ENCODE measurements at places on chromosomes 11 and 22.

- DNase-seq: no peak
Observed at GRCh38 chr11:63553759-63554158, 9.4 kb downstream of the PLAAT2 start.

GRCh38 chr22:43396321-43396933, 15.4 kb upstream of the MPPED1 start:
- no peak for DNase-seq

DNA sequence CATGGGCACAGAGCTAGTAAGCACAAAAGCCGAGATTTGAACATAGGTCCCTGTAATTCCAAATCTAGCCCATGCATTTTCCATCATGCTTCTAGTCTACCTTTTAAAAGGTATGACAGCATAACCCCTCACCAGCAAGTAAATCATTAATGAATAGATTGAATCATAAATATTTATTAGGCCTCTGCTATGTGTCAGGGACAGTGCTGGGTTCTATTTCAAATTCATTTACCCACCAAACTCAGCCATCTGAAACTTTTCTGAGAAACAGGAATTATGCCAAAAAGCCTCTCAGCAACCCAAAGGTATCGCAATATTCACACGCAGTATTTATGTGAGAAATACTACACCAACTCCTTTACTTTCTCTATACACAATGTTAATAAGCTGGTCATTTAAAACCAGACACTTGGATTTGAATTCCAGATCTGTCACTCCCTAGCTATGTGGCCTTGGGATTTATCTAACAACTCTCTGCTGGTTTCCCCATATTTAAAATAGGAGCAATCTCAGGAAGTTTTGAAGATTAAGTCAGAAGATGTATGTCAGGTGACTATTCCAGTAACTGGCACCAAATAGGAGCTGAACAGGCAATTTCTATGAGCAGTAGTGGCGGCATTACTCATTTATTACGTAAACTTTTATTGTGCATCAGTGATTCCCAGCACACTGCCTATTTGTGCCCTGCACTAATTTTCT, 191.4 kb downstream of the TENM4 start:
- DNase-seq: no peak

DNA sequence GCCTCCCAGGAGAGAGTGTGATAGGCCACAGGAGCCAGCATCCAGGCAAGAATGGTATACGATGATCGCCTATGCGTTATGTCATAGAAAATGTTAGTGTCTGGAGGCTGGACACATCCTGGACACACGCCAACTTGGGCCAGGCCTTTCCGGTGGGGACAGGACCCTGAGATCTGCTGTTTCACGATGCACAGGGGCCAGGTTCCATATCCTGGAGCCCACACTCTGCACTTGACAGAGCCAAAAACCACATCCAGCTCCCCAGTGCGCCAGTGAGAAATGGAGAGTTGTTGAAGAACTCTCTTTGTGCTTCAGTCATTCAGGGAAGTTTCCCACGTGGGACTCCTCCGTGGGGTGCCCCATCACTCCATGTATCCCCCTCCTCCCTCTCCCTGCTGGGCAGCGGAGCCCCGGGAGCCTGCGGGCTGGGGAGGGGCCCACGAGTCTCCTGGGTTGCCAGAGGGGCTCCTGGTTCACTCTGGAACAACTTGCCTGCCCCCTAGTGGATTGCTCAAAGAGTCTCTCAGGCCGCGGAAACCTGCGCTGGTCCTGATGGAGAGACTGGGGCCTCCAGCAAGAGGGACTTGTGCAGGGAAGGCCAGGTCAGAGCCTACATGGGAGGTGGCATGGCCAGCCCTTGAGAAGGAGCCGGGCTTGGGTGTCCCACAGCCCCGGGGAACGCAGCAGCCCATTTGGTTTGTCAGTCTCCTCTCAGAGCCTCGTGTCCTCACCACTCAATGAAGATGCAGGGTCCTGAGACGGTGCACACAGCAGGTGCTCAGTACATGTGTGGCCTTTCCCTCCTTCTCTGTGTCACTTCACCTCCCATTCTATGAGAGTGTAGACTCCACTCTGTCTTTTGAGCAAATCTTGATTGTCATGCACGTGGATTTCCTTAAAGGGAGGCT, 10.2 kb upstream of the LRRC32 start:
- peak; percentile 53 for DNase-seq

DNA sequence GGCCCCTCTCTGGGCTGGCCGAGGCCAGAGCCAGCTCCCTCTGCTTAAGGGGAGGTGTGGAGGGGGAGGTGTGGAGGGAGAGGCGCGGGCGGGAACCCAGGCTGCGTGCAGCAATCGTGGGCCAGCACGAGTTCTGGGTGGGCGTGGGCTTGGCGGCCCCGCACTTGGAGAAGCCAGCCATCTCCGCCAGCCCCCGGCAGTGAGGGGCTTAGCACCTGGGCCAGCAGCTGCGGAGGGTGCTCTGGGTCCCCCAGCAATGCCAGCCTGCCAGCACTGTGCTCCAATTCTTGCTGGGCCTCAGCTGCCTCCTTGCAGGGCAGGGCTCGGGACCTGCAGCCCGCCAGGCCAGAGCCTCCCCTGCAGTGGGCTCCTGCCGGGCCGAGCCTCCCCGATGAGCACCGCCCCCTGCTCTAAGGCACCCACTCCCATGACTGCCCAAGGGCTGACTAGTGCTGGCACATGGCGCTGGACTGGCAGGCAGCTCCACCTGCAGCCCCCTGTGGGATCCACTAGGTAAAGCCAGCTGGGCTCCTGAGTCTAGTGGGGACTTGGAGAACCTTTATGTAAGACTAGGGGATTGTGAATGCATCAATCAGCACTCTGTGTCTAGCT, 96.7 kb upstream of the OR9G4 start:
- DNase-seq: no peak

DNA sequence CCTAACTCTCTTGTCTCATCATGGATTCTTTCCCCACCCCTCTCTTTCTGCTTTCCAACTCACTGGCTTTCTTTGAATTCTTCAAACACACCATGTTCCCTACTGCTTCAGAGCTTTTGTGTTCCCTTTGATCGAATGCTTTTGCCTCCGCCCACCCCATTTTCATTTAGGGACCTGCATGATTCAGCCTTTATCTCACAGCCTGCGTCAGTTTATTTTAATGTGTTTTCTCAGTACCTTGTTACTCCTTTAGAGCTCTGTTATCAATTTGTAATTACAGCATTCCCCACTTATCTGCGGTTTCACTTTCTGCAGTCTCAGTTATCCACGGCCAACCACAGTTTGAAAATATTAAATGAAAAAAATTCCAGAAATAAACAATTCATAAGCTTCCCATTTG, 451.3 kb downstream of the METTL15 start:
- DNase-seq: no peak

DNA sequence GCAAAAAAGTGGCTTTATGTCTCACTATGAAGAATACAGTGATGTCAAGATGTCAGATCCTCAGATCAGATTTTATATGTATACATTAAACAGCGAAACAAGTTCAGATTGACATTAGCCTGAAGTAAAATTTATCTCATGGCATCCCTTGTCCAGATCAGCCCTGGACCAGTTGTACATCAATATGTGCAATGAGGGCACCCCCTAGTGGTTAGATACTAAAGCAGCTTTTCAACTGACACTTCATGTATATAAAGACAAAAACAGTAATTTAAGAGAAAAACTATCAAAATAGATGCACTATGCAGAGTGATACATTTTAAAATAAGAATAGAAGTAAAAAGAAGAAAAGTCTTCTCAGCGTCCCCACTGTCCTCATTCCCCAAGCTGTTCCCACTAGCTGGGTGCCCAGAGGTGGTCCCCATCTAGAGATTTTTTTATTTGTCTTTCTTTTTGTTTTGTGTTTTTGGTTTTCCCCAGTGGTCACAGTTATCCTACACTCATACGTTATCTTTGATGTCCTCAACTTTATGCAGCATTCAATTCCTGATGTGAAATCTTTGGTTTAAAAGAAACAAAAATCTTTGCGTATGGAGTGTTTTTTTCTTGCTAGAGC, 2193.4 kb upstream of the RAG2 start:
- DNase-seq: peak; percentile 55

- DNase-seq: no peak
Observed at GRCh38 chr11:8793114-8793777, 110.7 kb downstream of the RPL27A start.

GRCh38 chr11:10990160-10990559, 132.3 kb upstream of the ZBED5 start:
- DNase-seq: no peak

DNA sequence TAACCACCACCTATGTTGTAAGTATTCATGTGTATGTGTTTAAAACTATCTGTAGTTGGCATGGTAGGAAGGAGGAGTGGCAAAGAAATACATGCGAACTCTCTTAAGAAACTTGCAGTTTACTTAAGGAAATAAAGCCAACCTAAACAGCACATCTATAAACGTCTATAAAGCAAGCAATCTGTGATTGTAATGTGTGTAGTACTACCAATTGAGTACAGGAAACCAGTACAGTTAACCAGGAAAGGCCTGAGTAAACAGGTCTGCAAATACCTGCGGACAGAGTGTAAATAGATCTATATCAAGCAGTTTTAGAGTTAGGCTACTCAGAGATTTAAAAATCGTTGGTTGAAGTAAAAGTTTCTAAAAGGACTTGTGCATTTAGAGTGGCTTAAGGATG, 59.5 kb upstream of the AMOTL1 start:
- no peak for DNase-seq

- DNase-seq: no peak
Observed at GRCh38 chr11:72561856-72562255, 112.4 kb downstream of the PDE2A start.

GRCh38 chr11:61922539-61922938, 5.2 kb upstream of the RAB3IL1 start:
- DNase-seq: peak; percentile 89

DNA sequence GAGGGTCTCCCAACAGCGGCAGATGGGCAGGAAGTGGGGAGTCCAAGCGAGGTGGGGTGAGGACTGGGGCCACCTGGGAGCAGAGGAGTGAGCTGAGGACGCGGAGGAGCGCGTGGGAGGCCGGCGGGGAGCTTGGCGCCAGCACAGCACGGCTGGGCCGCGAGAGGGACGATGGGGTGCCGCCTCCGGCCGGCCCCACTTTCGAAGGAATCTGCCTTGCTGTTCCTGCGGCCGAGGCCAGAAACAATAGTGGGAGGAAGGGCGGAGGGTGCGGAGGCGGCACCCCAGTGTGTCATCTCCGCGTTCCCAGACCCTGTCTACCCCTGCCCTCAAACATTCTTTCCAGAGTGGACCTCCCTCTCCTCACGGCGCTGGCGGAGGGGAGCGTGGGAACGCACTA, 5.5 kb downstream of the INS start:
- DNase-seq: no peak

DNA sequence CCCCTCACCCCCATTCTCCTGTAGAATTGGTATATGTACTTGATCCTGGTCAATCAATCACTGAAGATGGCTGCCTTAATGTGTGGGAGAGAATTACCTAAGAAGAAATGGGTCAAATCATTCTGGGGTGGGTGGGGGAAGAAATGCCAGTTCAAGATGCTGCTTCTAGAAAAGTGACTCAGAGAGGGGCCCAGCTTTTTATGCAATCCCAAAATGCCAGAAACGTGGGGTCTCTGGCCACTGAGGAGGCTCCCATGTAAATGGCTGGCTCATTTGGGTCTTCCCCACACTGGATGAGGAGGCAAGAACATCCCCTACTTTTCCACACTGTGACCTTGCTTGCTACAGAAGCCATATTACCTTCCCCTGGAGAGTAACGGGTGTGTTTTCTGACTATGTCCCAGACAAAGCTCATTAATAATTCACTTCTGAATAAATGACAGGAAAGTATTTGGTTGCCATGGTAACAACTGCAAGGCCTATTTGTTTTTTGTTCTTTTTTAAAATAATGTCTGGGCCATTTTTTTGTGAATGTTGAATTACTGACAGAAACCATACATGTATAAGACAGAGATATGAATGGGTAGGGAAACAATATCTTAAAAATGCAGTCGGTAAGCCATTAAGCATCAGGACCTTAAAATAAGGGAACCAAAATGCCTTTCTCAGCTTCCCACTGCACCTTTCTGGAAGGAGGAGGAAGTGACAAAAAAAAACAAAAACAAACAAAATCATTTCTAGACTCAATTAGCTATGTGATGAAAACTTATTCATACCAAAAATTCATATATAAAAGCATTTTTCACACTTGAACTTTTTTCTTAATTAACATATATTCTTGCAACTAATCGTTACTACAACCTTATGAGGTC, 32.0 kb downstream of the SLC1A2 start:
- peak; percentile 31 for DNase-seq

DNA sequence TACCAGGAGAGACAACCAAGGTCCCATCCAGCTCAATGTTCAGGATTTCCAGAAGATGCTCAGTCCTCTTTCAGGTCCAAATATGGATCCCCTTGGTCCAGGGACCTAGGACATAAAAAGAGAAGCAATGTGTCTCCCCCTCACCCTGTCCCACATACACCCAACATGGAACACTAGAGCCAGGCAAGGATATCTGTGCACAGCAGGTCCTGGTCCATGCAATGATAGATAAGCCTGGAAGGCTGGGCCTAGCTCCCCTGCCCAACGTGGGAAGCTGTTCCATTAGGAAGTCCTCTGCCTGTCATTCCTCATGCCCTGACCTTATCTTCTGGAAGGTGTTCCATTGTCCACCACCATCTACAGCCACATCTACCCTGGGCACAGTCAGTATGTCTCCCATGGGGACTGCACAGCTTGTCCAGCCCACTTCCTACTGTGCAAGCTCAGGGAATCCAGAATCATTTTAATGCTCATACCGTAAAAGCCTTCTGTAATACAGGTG, 1434.8 kb downstream of the TBC1D22A start:
- DNase-seq: no peak

GRCh38 chr11:40166892-40167291, 1292.6 kb downstream of the LRRC4C start:
- no peak for DNase-seq

- DNase-seq: no peak
Observed at GRCh38 chr11:16239141-16240105, 116.9 kb downstream of the SOX6 start.

- DNase-seq: no peak
Observed at GRCh38 chr11:75625021-75625420, 43.8 kb downstream of the MAP6 start.

DNA sequence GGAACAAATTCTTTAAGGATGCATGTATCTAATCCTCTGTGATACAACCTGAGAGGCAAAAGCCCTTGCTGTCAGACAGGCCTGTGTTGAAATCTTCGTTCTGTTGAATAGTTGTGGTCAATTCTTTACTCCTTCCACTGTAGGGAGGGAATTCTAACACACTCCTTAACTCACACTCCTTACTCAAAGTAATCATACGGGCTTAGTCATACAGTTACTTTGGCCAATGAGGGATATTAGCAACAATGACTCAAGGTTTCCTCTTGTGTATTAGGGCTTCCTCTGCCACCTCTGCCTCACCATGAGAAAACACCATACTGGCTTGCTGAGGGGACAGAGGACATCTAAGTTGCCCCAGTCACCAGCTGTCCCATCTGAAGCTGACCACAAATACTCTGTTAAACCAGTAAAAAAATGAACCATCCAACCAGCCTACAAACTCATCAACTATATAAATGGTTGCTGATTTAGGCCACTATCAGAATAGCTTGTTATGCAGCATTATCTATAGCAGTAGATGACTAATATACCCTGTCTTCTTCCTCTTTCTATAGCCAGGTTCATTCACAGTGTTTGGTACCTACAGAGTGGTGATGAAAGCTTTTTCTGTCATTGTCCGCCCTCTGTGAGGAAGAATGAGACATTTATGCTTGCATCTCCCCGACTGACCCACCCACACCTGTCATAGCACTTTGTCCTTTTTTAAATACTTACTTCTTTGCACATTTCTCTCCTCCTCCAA, 322.8 kb upstream of the SYN3 start:
- no peak for DNase-seq
